Adipocyte (in vitro differentiated cells): ENCODE measurements at places on chromosomes 12 and 14.

DNA sequence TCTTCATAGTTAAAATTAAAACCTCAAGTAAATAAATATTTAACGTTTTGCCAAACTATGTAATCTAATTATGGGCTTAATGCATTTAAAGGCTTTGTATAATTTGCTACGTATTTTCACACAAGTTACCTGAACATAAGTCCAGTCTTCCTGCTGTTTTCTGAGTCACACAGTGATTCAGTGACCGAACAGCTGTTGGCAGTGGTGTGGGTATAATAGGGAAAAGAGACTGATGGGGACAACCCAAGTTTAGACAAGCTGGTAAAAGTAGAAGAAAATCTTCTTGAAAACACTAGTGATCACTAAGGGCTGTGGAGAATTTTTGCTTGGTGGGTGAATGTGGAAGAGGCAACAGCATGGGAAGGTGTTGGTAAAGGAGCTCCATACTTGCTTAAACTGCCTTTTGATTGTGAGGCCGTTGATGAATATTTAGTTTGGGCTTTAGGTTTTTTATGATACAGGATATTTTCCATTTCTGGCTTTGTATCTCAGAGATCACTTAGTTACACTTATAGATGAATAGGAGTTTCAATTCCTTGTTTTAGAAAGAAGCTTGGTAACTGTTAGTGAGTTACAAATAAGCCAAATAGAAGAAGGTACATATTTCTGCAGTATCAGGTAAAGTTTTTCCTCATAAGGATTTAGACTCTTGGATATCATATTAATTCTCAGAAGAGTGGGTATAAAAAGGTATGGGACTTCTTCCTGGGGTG, 23.9 kb downstream of the LRRK2 start:
- DNase-seq = no peak

DNA sequence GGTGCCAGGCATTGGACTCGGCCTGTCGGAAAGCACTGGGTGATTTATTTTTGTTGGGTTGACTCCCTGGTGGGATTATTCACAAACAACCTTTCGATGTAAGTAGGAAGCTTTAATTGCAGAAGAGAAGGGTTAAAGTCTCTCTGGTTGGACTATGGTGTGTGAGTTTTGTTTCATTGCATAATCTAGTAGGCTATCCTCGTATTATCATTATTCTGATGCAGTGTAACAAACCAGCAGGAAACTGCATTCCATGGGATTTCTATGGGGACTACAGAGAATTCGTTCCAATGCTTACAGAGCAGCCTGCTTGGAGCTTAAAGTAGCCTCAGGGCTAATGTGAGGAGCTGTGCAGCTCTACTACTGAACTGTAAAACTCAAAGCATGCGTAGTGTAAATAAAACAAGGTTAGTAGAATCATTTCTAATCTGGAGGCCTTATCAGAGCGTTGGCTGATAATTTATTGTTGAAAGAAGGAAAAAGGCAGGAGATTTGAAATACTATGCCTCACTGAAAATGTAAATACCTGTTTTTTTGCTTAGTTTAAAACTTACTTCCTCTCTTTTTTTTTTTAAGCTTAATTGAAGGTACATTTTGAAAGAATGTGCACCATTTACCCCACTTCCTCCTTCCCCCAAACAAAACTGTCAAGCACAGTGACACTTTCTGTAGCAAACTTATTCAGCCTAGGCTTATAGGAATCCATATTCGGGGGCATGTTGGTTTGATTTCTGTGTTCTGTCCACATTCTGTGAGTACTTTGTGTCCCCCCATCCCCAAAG, 226.7 kb downstream of the NPAS3 start:
- peak; percentile 72 for DNase-seq

- no peak for DNase-seq
These were observed 273.8 kb upstream of the SFSWAP start for GRCh38 chr12:131436922-131437705.

DNA sequence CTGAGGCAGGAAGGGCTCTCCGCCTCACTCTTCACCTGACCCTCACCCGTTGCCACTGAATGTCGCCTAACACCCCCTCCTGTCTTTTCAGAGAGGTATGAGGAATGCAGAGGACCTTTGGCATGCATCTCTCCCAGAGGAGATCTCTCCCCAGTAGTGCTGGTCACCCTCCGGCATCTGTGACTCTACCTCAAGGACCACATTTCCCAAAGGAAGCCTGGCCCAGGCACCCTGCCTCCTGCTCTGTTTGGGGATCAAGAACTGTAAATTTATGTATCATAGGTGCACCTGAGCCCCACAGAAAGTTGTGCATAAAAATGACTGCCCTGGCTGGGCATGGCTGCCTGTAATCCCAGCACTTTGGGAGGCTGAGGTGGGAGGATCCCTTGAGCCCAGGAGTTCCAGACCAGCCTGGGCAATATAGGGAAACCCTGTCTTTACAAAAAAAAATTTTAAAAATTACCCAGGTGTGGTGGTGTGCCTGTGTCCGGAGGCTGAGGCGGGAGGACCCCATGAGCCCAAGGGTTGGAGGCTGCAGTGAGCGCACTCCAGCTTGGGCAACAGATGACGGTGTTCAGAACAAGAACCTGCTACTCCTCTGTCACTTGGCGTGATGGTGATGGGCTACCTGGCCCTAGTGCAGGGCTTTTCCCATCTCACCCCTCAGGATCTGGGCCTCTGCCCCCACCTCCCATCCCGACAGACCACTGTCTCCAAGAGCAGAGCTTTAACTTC, 13.7 kb downstream of the TNFRSF1A start:
- DNase-seq = no peak

DNA sequence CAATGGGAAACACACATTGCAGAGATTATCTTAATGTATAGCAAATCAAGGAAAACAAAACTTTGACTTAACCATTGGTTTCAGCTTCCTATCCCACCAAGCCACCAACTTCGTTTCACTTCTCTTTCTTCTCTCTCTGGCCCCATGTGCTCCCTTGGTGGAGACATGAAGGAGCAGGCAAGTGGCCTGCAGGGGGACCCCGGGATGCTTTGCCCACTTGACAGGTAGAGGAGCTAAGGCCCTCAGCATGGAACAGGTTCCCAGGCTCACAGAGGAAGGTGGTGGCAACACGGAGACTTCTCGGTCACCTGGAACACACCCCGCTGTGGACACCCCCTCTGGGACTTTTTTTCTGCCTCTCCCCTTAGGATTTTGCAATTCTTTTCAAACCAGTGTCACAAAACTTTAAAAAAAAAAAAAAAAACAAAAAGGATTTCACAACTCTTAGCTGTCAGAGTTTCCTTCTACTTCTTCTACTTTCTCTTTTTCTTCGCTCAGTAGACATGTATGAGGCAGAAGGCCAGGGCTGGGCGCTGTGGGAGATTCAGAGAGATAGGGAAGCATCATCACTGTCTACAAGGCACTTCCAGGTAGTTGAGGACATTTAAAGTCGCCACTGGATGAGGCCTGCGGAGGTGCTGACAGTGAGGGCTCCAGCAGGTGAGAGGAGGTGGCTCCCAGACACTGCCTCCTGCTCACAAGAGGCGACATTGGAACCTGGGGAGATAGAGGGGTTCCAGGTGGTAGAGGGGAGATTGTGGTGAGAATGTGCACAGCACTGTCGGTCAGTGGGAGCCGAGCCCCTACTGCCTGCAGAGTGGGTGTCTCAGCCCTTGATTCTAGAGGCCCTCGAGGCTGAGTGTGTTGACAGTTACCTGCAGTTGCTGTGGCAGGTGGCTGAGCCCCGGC, 119.6 kb downstream of the GCH1 start:
- DNase-seq = peak; percentile 44

GRCh38 chr12:46332260-46332659, 40.3 kb downstream of the SLC38A2 start:
- DNase-seq = peak; percentile 36

- no peak for DNase-seq
These were observed 33.2 kb upstream of the LTBP2 start for GRCh38 chr14:74645244-74645643.

- no peak for DNase-seq
These were observed 83.7 kb downstream of the DPF3 start for GRCh38 chr14:72810201-72810600.

DNA sequence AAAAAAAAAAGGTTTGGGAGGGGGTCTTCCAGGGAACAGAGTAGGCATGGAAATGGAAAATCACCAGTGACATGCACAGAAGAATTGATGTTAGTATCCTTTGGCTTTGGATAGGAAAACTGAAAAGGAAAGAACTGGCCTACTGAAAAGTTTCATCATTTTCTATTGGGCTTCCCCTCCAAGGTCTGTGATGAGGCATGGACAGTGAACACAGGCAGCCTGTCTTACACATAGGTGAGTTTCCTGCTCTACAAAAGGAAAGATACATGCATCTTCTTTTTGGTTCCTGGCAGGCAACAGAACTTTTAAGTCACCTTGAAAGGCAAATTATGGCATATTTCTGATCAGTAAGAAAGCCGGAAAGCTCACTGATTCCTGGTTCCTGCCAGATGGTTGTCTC, 5.8 kb downstream of the BMAL2 start:
- no peak for DNase-seq

DNA sequence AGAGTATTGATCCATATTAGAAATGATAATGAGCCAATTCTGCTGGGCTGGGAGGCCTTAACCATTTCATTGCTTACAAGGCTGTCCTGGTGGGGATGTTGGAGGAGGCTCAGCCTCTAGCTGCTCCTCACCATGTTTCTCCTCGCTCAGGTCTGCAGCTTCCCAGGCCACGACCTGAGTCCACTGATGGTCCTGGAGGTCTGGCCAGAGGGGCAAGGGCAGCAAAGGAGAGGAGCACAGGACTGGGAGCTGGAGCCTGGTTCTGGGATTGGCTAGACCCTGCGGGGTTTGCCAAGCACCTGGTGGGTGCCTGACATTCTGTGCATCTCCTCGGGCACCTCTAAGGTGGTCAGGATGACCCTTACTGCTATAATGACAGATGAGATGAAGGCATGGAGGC, 92.6 kb downstream of the KIF26A start:
- DNase-seq = no peak

- DNase-seq = no peak
These were observed 330.8 kb upstream of the SOX5 start for GRCh38 chr12:24280056-24280842.

DNA sequence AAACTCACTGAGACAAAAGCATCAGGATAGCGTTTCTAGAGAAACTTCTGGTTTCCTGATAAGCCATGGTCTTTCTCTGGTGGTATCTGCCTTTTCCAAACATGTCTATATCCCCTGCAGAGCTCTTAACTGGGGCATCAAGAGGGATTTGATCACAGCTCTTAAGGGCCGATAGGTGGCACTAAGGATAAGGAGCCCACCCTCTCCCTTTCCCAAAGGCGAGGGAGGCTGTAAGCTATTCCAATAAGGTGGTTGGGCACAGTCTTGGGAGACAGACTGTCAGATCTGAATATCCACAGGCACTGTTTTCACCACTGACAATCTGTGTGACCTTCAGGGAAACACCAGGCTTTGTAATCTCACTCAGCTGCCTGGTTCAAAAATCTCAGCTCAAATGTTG, 206.0 kb downstream of the ADGRD1 start:
- DNase-seq = no peak

DNA sequence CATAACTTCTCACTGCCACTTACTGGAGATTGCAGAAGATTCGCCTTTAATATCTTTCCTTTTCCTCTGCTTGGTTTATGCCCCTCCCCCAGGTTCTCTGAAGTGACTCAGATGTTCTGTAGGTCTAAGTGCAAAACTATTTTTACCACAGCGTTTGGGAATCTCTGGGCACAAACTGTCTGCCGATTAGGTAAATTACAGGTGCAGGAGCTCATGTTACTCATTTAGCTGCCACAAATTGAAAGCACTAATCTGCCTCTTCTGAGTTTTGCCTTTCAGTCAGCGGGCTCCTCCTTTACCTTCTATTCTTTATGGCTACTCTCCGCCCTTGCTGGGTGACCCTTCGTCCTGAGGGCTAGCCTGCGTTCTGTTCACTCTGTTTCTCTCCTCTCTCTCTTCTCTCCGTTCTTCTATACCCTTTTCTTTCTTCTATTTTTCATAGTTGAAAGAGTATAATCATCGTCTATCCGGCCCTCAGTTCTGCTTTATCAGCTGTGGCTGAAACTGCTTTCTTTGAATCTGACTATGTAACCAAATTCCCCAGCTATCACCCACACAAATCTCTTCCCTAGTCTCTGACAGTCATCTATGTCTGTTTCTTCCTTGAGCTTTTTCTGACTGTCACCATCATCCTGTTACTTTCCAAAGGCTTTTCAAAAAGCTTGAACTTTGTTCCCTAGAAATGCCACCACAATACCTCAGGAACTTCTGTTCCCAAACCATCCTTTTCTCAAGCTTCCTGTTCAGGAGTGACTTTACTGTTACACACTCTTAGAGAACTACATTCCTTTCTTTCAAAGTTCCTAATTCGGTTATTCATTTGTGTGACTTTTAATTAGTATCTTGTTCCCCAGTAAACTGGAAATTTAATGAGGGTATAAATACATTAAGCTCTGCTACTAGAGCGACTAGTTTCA, 4.3 kb upstream of the MYF6 start:
- DNase-seq = peak; percentile 66

DNA sequence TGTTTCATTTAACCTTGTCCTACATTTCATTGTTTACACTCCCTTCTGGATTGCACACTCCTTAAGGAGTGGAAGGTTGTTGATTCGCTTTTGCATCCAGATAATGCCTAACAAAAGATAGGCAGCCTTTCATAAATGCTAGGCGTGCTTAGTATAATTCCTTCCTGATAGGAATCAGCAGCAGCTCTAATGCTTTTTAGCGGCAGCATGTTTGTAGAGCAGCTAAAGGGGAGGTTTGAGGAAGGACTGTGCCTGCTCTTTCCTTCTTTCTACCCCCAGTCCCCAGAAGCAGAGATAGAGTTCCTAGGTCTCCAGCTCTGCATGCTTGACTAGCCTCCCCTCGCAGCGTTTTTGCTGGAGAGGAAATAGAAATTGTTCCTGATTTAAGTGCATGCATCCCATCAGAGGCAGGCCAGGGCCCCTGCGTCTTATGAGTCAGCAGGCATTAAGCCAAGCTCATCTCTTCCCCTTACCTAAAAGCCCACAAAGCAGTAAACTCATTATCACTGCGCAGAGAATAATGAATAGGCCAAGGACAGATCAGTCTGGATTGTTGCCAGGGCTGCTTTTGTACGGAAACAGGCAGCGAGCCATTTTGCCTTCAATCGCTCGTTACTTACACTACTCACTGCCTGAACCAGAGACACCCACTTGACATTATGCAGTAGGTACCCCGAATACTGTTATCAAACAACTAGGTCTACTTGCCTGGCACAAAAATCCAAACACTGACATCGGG, 14.0 kb upstream of the TBPL2 start:
- peak; percentile 56 for DNase-seq

DNA sequence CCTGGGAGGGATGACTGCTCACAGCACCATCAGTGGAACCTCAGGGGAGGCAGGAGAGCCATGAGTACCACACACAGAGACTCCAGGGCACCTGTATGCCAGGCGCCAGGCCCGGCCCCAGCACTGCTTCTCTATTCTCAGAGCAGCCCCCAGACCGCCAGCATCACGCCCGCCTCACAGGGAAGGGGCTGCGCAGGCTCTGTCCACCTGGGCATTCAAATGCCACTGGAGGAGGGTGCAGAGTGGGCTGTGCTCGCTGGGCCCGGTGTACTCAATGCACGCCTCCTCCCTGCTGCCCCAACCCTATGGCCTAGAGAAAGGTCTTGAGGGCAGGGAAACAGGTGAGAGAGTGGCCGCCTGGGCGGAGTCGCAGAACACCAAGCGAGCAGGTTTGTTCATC, 43.6 kb downstream of the CCDC85C start:
- DNase-seq = no peak
